ENCODE measurements at places on chromosomes 6 and 20.

- DNase-seq, result no peak
Measured at GRCh38 chr6:118748311-118749062, 97.1 kb upstream of the CEP85L start.

DNA sequence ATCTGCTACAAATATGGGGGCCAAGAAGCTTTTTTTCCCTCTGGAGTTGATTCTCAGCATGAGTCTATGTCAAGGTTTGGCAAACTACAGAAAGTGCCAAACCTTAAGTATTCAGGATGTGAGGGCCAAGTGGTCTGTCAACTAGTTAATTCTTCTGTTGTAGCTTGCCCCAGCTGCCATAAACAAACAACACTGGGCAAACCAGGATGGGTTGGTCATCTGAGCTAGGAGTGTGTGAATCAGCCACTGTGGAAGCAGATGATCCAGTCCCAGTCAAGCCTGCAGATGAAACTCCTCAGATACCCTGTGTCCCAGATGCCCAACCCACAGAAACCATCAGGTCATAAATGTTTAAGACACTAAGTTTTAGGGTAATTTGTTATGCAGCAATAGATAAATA lies 103.0 kb upstream of the MOCS1 start:
- DNase-seq, result no peak

GRCh38 chr6:22706651-22707050 lies 137.3 kb downstream of the HDGFL1 start:
- DNase-seq, result no peak

DNA sequence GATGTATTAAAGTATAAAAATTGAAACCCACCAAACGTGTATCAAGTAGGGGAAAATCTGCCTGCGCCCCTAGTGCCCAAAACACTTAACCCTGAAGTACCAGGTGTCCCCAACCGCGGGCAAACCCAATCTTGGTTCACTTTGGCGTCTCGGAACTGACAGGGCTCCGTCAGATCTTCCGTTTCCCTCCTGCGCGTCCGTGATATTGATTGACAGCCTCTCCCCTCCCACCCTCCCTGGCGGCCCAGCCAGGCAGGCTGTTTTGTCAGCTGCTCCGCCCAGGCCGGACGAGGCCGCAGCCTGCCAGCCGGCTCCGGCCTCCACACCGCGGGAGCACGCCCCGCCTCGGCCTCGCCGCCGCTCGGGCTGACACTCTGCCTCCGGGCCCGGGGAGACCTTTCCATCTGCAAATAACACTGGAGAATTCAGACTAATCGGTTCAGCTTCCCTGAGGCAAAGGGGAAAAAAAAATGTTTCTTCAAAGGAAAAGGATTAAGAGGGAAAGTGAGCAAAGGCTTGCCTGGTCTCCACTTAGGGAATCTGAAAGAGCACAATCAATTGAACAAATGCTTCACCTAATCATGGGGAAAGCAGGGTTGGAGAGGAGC lies 234.9 kb upstream of the MCHR2 start:
- DNase-seq, result peak; percentile 32

GRCh38 chr6:2192976-2193375 lies 52.4 kb downstream of the GMDS start:
- no peak for DNase-seq

DNA sequence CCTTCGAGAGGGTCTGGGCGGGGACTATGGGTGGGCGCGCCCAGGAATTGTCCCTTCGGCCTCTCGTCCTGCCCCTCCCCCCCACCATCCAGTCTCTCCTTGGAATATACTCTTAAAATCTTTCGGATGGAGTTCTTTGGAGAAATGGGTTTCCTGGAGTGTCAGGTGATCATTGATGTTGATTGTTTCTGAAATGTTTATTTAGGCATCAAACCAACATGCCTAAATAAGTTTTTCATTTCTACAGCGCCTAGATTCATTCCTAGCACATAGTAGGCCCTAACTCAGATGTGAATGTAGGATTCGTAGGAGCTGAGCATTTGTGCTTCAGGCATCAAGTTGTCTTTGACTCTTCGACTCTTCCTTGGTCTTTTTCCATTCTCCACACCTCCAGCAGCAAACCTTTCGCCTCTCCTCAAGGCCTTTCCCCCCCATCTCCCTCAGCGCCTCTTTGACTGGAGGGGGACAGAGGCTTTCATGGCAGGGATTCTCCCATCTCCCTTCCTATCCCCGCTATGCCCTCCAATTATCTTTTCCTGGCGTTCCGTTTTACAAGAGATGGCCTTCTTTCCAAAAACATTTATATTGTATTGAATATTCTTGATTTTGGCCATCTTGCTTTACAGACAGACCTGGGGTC lies 610 bp downstream of the CASP8AP2 start:
- no peak for DNase-seq

- no peak for DNase-seq
Measured at GRCh38 chr20:40868551-40869217, 159.9 kb upstream of the TOP1 start.

DNA sequence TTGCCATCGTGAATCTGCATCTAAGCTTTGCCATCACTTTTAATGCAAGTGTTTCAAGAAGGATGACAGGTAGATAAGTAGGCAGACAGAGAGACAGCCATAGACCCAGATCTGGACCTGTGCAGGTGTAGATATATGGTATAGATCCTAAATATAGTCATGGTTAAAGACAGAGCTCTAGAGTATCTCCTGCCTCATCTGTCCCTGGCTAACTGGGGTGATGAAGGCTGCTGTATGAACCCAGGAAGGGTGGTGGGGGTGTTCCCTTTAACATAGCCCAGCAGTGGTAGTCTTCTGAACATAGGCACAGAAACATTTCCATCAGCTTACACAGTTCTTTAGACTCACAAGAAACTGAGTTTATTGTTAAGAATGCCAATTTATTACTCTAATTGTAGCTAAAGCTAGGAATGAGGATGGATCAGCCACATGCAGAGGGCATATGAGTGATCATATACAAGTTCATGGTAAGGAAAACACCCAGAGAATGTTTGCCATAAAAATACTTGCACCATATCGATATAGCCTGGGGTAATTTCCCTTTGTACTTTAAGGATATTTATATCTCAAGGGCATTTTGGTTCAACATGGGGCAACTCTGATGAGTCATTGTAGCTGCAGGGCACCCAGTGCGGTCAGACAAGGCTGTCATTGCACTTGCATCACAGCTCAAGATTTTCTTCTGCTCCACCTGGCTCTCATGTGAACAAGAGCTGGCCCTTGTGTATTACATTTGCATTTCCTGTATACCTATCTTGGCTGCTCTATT lies 587.2 kb downstream of the EPM2A start:
- no peak for DNase-seq

DNA sequence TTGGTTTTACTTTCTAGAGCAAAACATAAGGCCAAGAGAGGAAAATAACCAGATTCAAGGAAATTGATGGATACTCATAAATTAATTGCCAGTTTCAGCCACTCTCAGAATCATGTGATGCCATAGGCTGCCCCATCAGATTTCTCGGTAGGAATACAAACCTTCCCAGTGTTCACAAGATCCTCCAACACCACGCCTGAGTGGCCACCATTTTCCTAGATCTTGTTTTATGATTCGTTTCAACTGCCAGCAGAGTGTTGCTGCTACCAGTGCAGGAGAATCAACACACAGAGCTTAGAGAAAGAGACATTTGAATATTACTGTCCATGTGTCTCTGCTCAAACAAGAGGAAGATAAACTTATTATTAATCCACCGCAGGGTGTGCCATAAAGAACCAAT lies 434.2 kb upstream of the CDH4 start:
- DNase-seq, result no peak
